Activated naive CD8-positive, alpha-beta T cell treated with anti-CD3 and anti-CD28 coated beads, Interleukin-2, amount 10 ng/mL, durations not matched to agents 7 days and 5 days (primary cell): ENCODE measurements at places on chromosomes 6 and 20. TPM values are rescaled to one million over a fixed set of nuclear protein-coding genes. Genes with fewer than 3 reads are reported as not detected.

The RNASET2 gene
- total RNA-seq, result 73.1 TPM

- no peak for DNase-seq
These were observed 106.7 kb upstream of the PLEKHG1 start for GRCh38 chr6:150492941-150493340.

GRCh38 chr6:108116546-108117426, 42.2 kb upstream of the OSTM1 start:
- peak; percentile 46 for DNase-seq

DNA sequence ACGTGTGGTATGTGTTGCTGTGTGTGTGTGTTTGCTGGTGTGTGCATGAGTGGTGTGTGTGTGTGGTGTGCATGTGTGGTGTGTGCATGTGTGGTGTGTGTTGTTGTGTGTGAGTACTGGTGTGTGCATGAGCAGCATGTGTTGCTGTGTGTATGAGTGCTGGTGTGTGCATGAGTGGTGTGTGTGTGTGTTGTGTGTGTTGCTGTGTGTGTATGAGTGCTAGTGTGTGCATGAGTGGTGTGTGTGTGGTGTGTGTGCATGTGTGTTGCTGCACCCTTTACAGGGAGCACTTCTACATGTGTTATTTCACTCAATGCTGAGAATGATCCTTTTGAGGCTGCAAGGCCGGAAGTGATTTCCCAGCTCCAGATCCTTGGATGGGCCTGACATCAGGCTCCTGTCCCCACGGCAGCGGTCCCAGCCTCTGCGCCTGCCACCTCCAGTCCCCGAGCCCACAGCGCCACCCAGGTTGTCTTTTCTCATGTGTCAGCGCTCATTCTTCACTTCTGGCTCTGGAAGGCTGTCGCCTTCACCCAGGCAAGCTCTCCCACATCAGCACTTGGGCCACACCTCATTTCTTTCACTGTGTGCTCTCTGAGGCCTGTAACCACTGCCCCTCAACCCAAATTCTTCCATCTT, 2.6 kb downstream of the NPEPL1 start:
- no peak for DNase-seq

GRCh38 chr6:39772559-39773273, 19.5 kb upstream of the DAAM2 start:
- DNase-seq, result no peak
